ENCODE measurements at places on chromosomes 12 and 14. TPM values are rescaled to one million over a fixed set of nuclear protein-coding genes. Genes with fewer than 3 reads are reported as not detected.

DNA sequence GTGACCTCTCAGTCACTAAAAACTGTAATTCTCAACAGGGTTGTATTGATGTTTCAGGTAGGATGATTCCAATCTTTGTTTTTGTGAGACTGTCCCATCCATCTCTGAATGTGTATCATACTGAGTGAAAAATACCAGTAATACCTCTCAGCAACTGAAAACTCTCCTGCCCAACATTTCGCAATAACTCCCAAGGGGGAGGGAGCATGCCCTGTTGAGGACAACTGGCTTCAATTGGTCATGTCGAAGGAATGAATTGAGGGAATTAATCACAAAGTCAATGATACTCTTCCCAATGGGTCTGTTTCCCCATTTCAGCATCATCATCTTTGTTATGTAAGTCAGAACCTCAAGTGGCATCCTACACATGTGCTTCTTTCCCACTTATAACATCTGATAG lies 102.4 kb upstream of the E2F7 start:
- DNase-seq: no peak

- DNase-seq: no peak
Measured at GRCh38 chr12:13609894-13610679, 371.3 kb downstream of the GRIN2B start.

GRCh38 chr12:124185971-124186686 lies 108.8 kb upstream of the RFLNA start:
- no peak for DNase-seq

GRCh38 chr14:56087671-56088471 lies 30.3 kb upstream of the PELI2 start:
- DNase-seq: no peak

GRCh38 chr12:32847287-32847686 lies 49.3 kb downstream of the PKP2 start:
- DNase-seq: no peak

The GALNT6 gene
- total RNA-seq: 37.0 TPM

The HAL gene
- 0.15 TPM for total RNA-seq

The FSCB gene
- total RNA-seq: not detected

The RNASE1 gene
- 124 TPM for total RNA-seq

Measured in H7 (cell line).